Activated T-helper 1 cell treated with anti-CD3 and anti-CD28 coated beads, Interleukin-2, amount 50 U/mL, for 16 hours (primary cell): ENCODE measurements at places on chromosomes 3 and 15.

DNA sequence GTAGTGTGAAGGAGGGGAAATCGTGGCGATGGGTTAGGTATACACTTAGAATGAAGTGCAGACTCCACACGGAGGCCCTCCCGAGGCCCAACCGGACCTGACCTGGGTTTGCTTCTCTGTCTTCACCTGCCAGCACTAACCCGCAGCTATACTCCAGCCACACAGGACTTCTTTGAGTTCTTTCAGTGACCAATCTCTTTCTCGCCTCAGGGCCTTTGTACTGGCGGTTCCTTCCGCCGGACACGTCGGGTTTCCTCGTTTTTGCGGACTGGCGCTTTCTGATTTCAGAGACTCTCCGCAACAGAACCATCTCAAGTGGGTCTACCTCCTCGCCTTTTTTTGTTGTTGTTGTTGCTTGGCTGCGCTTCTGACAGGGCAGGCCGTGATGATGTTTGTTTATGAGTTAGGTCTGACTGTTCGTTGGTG is at the start of gene NEIL1:
TSS of gene NEIL1 (plus strand) at position 244 of the 426 bp plus-strand sequence. CDS start 1,867 bp downstream, outside the sequence.
- no peak for DNase-seq

- DNase-seq: no peak
These were observed 19.2 kb downstream of the DENND4A start for GRCh38 chr15:65772930-65773329.

GRCh38 chr3:150761831-150762661 is 923 bp downstream of the SIAH2 start:
- DNase-seq: peak; percentile 10

- no peak for DNase-seq
These were observed 59.6 kb downstream of the ZBTB20 start for GRCh38 chr3:115087512-115087911.

- no peak for DNase-seq
These were observed 8.3 kb downstream of the CCDC13 start for GRCh38 chr3:42764561-42765295.

GRCh38 chr3:58073301-58074108 is 65.3 kb downstream of the FLNB start:
- DNase-seq: no peak

- no peak for DNase-seq
These were observed 225.9 kb downstream of the CDIN1 start for GRCh38 chr15:36805278-36805677.

DNA sequence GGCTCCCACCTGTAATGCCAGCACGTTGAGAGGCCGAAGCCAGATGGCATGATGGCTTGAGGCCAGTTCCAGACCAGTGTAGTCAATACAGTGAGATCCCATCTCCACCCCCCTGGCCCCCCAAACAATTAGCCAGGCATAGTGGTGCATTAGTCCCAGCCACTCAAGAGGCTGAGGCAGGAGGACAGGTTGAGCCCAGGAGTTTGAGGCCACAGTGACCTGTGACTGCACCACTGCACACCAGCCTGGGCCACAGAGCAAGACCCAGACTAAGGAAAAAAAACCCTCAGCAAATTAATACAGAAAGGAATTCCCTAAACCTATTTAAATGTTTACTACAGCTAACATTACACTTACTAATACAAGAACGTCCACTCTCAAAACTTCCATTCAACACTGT is 424.6 kb downstream of the SHQ1 start:
- DNase-seq: no peak

DNA sequence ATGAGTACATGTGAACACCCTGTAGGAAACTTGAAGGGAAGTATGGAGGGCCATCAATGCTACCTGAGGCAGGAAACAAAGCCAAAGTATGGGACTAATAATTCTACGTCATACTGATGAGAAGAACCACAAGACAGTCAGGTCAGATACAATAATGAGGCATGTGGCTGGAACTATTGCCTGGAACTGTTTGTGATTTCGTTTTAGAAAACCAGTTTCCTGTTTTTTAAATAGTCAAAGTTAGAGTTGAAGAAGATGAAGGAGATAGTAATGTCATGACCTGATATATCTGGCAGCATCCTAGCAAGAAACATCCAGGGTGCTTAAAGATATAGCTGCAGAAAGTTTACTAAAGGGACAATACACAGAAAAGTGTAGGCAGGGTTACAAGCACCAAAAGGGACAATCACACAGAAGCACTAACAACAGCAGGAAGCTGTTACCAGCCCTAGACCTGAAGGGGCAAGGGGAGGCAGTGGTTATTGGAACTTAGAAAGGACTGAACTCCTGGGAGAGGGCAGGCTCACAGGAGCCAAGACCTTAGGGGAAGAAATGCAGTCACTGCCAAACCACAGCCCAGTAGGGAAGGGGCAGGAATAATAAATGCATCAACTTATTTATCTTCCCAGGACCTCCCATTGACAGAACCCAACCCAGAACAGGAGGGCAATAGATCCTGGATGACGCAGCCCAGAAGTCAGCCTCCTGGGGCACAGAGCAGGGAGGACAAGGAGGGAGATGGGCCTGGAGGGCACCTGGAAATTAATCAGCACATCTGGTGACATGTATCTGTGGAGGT is 302.1 kb upstream of the STT3B start:
- DNase-seq: no peak

DNA sequence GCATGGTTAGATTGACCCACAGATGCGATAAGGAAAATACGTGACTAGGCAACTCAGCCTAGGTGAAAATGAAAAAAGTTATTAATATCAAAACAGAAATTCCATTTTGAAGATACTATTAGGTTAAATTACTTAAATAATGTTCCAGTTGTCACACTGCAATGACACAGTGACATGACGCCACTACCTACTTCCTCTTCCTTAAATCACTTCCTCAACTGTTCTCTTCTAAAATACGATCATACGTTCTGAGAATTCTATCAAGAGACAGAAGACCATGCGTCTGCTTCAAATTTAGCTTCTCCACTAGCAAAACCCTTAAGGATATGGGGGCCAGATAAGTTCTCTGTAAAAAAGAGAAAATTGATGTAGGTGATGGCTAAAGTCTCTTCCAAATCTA is 18.2 kb downstream of the CMTM6 start:
- DNase-seq: no peak

DNA sequence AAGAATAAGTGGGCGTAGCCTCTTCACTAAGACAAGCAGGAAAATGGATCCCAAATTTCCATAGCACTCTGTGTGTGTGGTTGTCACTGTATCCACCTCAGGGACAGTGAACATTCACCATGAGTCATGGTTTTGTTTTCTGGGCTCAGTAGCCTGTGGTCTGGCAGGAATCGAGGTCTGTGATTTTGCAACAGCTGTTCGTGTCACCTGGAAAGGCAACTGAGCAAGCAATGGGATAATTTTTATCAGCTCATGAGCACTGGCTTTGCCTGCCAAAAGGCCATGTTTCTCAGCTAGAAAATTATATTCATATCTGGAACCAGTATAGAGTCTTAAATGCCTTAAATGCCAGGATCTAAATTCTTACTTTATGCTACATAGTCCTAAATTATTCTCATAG is 60.9 kb downstream of the STRIT1 start:
- DNase-seq: no peak

DNA sequence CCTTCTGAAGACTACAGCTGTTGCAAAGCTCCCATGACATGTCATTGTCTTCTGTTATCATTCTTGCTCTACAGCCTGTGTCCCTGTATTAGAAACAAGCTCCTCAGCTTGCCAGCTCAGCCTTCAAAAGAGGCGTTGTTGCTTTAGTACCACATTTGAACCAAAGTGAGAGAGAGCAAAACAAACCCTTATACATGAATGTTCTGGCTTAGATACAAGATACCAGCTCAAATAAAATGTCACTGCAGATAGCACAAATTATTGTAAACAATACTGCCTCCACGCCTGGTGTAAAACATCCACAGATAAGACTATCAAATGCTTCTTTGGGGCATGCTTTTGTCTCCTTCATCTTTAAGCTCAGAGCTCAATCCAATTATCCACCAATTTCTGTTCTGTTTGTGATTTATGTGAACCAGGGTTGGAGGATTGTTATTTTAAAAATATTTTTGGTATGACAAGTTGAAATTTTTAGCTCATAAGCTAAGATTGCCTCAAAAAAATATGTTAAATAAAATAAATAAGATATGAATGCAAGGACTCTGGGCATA is 403.6 kb upstream of the CDIN1 start:
- DNase-seq: no peak

GRCh38 chr3:21642433-21642832 is 108.6 kb downstream of the ZNF385D start:
- no peak for DNase-seq

- DNase-seq: no peak
These were observed 39.0 kb upstream of the TRAK1 start for GRCh38 chr3:42052132-42052483.

DNA sequence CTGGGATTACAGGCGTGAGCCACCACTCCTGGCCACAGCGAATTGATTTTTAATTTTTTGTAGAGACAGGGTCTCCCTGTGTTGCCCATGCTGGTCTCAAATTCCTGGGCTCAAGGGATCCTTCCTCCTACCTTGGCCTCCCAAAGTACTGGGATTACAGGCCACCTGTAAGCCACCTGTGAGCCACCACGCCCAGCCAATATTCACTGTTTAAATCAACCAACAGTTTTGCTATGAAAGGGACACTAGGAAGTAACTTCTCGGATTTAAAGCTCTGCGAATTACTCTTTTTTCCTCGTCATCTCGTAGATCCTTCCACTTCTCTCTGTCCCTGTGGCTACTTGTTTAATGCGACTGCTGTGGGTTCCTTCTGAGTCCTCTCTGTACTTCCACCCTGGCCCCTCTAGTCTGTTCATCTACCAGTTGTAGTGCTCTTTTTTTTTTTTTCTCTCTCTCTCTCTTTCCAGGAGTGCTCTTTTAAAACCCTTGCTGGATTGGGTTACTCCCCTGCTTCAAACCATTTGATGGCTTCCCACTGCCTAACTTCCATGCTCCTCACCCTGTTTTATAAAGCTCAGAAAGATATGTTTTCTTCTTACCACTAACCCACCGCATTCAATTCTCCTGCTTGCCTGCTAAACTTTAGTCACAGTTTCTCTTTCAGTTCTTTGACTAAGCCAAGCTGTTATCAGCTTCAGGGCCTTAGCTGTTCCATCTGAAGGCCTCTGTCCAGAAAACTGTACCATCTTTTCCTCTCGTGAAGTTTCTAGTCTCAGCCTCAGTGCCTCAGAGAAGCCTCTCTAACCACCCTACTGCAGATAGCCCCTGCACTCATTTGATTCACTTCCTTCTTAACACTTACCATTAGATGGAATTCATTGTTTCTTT is 12.4 kb downstream of the RTF1 start:
- DNase-seq: no peak

DNA sequence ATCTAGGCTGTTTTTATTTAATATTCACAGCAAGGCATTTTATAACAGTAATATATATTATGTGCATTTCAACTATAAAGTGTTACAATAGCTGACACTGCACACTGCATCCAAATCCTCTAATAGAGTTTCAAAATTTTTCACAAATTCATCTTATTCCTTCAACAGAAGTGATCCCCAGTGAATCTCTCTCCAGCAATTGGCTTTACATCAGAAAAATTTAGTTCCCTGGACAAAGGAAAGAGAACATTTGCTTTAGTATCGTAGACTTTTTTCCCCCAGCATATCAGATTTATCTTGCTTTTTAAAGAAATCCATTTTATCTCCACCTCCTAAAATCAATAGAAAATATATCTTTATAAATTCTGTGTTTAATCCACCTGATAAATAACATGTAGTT is 868.6 kb downstream of the TBL1XR1 start:
- no peak for DNase-seq

- no peak for DNase-seq
These were observed 413.0 kb upstream of the DPH6 start for GRCh38 chr15:35958975-35959374.

DNA sequence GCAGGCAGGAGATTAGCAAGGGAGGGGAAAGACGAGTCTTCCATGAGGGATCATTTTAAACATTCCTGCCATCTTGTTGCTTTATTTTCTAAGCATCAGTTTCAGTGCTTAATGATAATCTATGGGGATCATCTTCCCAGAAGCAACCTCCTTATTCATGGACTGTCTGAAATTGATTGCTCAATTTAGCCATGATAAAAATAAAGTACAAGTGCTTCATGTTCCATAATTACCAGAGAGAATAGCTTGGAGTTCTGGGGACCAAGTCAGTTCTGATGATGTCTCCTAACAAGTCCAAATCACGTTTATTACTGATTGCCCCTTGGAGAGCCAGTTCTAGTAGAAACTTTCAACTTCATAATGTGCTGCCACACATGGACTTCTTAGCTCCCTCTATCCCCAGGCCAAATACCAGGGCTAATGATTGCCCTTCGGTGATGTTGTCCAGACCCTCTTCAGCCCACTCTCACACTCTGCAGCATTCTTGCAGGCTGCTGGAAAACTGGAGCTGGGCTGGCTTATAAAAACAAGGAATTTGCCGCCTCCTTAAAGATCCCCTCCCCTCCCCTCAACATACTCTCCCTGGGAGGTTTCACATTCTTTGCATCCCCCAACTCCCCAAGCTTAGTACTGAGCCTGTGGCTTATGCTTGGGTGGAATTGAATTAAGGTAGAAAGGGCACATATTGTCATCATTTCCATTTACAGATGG is 222.1 kb upstream of the ADAMTS9 start:
- DNase-seq: no peak

DNA sequence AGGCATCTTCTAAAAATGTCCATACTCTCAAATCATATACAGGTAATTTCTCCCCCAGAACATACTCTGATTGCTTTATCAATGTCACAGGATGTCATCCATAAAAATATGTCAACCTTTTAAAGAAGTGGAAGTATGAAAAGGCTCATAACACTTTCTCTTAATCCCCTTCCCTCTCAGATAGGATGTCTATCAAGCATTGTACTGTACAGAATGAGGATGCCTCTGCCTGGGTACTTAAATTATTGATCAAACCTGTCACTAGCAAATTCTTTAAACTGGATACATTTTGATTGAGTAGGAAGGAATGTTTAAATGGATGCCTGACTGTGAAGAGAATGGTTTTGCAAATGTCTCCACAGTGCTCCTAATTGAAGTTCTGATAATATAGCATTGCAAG is 168.7 kb downstream of the EPHA3 start:
- DNase-seq: no peak

DNA sequence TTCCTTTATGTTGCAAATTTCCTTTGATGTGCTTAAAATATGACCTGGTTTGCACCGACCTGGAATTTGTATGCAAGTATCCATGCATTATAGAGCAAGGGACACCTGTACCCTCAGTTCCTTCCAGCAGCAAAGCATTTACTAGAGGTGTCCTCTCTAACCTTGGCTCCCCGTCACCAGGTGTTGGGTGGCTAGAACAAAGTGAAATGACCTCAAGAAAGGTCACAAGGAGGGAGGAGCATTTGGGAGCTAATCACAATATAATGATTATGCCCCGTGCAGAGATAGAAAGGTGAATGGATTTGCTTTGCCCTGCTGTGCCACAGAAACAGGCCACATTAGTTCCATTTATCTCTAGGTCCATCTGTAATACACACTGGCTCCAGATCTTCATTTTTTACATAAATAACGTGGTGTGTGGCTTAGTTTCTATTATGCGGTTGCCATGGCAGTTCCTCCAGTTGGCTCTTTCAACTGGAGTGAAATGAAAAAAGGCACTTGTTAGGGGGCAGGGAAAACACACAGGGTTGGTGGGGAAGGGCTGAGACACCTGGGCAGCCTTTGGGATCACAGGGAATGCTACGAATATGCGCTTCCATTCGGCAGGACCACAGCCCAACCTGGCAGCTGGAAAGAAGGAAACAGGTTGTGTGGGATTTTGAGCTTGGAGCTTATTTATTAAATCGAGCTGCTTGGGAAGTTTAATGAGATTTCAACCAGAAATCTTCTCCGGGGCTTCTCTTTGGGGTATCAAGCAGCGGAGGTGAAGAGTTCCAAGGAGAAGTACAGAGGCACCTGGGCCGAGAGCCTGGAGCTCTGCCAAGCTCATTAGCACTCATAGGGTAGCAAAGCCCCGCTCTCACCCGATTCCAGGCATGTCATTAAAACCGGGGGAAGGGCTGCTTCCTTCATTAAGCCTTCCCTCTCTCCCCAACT is 233.5 kb upstream of the ST8SIA2 start:
- no peak for DNase-seq
